Stimulated activated CD4-positive, alpha-beta T cell treated with anti-CD3 and anti-CD28 coated beads, TNF-alpha, amount 100 ng/mL, for 48 hours (primary cell): ENCODE measurements at places on chromosomes 11 and 22.
A peak's percentile ranks its signal among the peaks of the same experiment; 100 is the strongest.

DNA sequence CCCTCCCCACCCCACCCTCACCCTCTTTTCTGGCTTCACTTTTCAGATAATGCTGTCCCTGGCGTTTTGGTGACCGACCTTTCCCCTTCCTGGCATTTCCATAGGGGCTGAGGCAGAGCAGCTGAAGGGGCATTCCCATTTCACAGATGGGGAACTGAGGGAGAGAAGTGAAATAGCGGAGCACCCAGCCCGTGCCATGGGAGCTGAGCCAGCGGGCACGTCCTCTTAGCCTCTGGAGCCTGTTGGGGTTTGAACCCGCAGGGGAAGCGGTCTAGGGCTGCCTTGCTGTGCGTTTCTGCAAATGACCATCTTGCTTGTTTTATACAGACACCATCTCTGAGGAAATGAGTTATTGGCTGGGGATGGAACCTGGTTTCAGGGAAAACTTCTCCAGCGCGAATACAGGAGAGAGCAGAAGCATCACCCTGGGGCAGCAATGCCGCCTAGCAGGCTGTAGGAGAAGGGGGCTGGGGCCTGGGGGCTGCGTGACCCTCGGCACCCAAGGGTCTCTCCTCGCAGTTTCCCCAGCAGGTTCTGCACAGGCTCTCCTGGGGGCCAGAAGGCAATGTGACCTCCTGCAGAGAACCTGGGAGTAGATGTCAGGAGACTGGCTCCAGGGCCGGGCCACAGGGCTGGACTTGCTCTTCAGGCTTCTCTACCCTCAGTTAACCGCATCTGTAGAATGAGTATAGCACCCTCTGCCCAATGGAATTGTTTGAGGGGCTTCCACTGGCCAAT, 1.5 kb downstream of the PTPRJ start:
- no peak for DNase-seq

GRCh38 chr11:133038850-133039249, 493.5 kb downstream of the OPCML start:
- no peak for DNase-seq

DNA sequence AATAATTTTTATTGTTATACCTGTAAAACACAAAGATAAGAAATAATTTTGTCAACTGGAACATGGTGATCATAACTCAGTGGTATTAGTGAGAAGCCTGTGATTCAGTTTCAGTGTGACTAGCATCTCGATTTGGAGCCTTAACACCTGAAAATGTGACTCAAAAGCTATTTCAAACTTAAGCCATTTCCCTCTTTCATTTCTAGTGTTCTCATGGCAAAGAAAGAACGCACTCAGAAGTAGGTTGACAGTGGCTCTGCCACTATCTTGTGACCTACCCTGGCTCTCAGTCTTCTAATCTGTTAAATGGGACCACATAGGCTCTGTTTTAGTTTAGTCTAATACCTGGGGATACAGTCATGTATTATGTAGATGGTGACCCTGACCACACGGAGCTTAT, 62.7 kb downstream of the ISX start:
- no peak for DNase-seq

DNA sequence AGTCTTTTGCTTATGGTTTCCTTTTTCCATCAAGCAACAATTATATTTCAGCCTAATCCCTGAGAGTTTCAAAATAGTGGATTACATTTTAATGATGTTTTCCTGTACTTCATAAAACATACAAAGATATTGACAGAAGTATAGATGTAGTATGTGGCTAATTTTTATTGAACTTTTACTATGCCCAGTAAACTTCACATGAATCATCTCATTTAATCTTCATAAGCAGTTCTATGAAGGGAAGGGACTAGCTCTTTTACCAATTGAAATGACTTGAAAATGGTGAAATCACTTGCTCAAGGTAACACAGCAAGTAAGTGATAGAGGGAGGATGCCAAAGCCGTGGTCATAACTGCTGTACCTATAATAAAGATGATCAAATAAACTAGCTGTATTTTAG, 27.5 kb downstream of the RTN3 start:
- no peak for DNase-seq

GRCh38 chr11:8368194-8368593, 104.5 kb upstream of the LMO1 start:
- DNase-seq, result no peak

GRCh38 chr11:128779036-128779435, 85.2 kb downstream of the FLI1 start:
- no peak for DNase-seq

DNA sequence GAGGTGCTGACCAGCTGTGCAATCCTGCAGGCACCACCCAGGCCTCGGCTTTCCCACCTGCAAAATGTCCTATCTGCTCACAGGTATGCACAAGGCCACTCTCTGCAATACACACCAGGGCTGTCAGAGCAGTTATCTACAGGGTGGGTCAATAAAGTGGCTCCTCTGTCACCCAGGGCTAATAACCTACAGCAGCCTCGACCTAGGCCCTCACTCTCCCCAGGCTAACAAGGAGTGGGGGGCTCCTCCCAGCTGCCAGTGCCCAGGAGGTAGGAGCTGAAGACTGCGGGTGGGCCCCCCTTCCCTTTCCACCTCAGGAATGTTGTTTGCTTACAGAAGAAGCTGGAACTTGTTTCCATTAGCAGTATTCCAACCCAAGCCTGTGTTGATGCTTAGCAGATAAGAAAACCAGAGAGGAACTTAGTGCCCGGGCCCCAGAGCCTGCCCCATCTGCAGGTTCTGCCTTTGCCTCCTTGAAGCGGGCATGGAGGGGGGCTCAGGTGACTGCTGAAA, 26.8 kb downstream of the MYH9 start:
- DNase-seq, result no peak

DNA sequence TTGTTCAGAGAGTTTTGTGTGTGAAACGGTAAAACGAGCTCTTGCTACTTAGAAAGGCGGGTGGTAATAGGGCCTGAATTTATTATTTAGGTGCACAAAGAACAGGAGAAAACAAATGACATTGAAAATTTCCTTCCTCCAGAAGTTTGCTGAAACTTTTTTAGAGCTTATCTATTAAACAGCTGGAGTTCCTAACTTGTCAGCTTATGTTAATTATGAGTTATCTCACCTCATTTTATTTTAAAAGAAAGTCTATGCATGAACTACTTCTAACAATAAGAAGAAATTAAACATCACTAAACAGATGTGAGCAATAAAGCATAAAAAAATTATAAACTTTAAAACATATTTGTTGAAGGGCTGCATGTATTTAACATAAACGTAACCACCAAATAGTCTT, 373.9 kb upstream of the ANO3 start:
- DNase-seq, result no peak

- peak; percentile 30 for DNase-seq
Observed at GRCh38 chr11:32312865-32313403, 122.4 kb downstream of the WT1 start.

DNA sequence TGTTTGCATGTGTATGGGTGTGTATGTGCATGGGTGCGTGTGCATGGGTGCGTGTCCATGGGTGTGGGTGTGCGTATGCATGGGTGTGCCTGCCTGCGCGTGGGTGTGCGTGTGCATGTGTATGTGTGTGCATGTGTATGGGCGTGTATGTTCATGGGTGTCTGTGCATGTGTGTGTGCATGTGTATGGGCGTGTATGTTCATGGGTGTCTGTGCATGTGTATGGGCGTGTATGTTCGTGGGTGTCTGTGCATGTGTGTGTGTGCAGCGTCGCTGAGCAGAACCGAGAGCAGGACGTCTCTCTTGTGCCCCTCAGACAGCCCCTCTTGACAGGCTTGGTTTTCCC, 13.9 kb downstream of the IL17REL start:
- no peak for DNase-seq

DNA sequence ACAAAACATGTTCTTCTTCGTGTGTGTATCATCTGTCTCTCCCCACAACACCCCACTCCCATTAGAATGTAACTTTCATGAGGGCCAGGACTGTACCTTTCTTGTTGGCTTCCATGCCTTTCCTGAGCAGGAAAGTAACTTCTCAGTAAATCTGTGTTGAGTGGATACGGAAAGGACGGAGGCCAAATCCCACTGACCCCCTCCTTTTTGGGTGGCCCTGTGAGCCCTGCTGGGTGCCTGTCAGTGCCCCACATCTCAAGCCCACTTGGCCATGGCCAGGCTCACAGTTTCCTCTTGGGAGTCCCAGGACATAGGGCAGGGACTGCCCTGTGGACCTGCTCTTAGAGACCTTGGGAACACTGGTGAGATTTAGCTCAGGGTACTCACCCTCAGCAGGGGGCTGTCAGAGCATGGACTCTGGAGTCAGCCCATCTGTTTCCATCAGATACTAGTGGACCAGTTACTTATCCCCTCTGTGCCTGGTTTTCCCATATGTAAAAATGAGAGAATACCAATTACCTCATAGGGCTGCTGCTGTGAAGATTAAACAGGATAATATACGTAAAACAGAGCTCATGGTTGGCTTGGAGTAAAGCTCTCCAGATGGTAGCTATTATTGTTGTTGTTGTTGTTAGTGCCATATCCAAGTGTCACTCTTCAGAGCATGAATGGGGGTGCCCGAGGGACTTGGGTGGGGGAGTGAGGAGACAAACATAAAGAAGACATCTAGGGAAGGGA, 1.0 kb upstream of the C11orf96 start:
- no peak for DNase-seq

- DNase-seq, result no peak
Observed at GRCh38 chr11:2128511-2129307, 10.5 kb downstream of the IGF2 start.

DNA sequence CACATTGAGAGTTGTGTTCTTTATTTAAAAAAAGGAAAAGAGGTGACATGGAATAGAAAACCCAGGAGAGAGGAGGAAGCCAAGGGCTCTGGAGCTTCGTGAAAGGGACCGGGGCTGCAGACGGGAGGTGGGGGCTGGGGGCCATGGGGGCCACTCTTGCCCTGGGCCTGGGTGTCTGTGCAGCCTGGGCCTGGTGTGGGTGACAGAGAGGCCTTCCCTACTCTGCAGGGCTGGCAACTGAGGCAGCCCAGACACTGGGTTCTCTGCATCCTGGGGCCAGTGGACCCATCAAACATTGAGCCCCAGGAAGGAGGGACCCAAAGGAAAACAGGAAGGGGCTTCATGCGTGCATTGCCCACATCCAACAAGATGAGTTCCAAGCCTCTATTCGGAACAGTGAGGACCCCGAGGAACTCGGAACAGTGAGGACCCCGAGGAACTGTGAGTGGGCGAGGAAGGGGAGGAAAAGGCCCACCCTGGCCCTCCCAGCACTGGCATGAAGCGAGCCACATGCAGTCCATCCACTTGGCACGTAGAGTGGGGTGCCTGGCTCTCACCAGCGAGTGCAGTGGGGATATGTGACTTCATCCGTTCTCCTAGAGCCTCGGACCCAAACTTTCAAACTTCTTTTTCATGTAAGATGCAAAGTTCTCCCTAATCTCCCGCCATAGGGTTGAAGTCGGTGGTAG, 1121.6 kb downstream of the BRD1 start:
- no peak for DNase-seq

GRCh38 chr11:837189-837989, 4.6 kb downstream of the CD151 start:
- no peak for DNase-seq

GRCh38 chr11:124085997-124086846, 29.0 kb upstream of the VWA5A start:
- DNase-seq, result no peak

- no peak for DNase-seq
Observed at GRCh38 chr11:70606248-70606950, 208.1 kb downstream of the CTTN start.

GRCh38 chr11:121553389-121553788, 100.6 kb upstream of the SORL1-AS1 start:
- no peak for DNase-seq

- DNase-seq, result no peak
Observed at GRCh38 chr11:118902336-118903203, 18.9 kb downstream of the CXCR5 start.

DNA sequence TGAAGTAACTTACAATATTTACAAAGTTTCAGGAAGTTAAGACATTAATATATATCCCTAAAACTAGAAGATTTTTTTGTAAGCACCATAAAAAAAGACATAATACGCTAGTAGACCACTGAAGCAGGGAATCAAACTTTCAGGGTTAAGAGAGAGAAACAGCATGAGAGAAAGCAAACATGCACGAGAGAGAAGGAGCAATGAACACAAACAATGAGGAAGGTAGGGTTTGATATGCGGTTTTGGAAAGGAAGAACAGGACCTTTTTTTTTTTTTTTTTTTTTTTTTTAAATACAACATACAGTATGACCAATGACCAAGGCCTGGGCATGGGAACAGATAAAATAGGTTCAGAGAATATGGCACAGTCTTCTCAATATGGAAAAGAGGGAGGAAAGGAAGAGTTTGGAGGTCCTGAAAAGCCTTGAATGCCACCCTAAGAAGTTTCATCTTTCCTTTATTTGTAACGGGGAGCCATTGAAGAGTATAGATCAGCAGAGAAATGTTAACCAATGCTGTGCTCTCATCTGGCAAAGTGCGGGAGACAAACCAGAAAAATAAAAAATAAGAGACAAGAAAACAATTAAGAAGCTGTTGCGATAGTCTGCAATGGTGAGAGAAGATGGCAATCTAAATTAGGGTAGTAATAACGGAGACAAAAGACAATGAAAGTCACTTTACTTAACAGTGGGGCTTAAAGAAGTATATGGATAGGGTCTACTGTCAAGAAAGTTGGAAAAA, 101.0 kb downstream of the USP35 start:
- DNase-seq, result no peak
